ENCODE measurements at places on chromosomes 6 and 20.

DNA sequence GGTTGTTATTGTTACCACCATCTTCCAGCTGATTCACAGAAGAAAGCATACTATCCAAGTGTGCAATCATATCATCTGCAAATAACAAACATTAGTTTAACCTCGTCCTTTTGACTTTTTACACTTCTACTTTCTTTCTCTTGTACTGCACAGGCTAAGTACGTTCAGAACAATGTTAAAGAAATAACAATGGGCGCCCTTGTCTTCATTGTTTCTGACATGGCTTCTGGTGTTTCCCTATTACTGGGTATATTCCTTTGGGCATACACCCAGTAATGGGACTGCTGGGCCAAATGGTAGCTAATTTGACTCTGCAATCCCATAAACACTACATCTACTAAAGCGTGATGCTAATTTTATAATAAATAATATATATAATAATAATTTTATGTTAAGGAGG lies 146.7 kb downstream of the GJA10 start:
- no peak for DNase-seq

- no peak for DNase-seq
These were observed 129.3 kb downstream of the DTNBP1 start for GRCh38 chr6:15533379-15534026.

DNA sequence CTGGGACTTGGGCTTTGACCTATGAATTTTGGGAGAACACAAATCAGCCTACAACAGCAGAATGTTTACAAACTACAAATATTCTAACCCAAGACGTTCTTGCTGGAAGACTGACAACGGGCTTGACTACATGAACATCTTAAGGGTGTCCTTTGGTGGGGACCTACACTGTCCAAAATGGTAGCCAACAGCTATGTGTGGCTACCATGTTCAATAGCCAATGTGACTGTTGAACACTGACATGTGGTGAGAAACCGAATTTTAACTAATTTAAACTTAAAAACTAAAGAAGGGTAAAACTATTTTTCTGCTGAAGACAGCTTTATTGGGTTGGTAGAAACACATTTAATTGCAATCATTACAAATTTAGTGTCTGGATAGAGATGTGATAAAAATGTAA lies 30.1 kb downstream of the LINC00237 start:
- DNase-seq = no peak

DNA sequence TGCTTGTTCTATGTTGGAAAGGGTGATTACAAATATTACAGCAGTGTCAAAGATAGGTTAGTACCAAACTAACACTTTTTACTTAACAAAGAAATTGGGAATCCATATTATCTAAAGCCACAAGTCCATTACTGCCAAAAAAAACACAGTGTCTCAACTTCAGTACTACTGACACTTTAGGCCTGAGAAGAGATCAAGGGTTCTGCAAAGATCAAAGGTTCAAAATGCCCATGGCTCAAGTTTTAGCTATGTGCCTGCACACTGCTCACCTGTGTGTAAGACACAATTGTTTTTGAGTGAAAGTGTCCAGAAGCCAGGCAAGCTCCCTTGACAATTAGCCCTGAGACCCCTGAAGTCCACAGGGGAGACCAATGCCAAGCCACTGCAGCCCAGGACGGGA lies 132.6 kb downstream of the ZMYND8 start:
- DNase-seq = no peak

DNA sequence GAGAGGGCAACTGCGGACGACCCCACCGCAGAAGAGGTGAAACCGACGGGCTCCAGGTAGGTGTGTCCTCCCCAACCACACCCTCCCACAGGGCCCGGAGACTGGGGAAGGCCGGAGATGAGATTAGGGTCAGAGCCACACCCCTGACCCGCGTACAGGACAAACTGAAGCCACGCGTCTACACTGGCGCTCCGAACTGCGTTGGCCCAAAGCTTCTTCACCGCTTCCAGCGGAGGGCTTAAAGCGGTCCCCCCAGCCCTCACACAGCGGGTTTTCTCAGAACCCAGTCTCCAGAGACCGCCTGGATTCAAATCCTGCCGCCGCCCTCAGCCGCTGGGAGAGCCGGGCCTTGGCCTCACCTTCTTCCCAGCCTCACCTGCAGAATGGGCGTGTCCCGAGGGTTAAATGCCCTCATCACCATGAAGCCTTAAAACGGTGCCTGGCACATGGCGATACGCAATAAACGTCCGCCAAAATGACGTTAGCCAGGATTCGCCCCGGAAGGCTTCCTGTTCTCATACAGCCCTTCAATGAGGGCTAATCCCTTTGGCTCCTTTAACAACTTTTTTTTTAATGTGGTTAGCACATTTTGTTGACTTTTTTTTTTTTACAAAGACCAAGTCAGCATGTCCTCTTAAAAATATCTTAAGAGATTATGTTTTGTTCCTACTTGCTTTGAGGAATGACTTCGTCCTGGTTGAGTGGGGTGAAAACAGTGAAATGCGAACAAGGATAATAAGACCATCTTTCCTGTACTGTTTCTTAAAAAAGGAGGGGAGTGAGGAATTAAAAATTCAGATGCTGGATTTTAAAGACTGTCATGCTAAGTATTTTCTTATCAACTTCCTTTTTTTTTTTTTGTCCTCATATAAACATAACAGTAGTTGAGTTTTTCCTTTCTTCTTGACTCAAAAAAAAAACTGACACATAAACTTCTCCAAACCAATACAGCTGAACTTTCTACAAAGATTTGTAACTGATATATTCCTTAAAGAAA lies 15.1 kb upstream of the ZNF217 start:
- no peak for DNase-seq

- no peak for DNase-seq
These were observed 670.6 kb downstream of the DHX35 start for GRCh38 chr20:39632757-39633156.

DNA sequence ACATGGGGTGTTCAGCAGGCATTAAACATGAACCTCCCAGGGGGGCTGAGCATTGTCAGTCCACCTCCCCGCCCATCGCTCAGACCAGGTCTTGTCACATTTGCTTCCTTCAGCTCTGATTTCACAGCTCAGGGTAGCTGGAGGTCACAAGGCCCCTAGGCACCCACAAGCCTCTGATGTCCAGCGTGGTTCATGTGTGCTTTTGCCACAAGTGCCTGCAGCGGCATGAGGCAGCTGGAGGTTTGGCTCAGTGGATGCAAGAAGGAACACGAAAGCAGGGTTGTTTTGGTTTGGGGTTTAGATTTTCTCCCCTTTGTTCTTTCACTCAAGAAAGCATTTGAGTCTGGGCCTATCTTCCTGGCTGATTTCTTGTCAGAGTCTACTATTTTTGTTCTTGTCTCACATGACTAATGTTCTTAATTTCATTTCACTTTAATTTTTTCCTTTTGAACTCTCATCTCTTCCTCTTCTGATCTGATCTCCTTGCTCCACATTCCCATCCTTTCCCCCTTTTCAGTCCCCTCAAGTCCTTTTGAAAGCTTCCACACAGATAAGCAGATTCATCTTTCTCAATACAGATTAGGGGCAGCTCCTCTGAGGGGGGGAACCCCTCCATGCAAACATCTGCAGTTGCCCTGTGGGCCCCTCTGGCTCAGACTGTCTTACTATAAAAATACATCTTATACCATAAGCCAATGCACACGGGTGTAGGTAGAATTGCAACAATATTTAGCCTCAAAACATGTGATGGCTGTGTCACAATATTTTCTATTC lies 68.1 kb upstream of the CEP85L start:
- DNase-seq = no peak

- DNase-seq = no peak
These were observed 59.4 kb downstream of the INSM1 start for GRCh38 chr20:20427227-20427864.

- no peak for DNase-seq
These were observed 50.7 kb downstream of the ANKRD60 start for GRCh38 chr20:58177799-58178198.

- DNase-seq = no peak
These were observed 16.4 kb upstream of the KIFC1 start for GRCh38 chr6:33375143-33375671.

DNA sequence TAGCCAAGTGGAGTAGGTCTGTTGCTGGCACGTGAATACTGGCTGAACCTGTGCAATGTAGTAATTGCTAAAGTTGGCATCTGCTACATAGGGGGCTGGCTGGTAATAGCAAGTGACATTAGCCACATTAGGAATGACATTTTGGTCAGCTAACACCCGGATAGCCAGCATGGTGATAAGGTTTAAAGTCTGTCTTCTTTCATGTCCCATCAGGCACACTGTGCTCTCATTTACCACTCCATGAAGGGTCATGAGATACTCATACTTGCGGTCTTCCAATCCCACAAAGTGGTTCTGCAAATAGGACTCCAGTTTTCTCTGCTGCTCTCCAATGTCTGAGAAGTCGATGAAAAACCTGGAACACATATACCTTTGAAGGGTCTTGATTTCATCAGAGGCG lies 2.8 kb downstream of the TENT5A start:
- DNase-seq = no peak

GRCh38 chr6:54991761-54992330 lies 145.3 kb downstream of the FAM83B start:
- no peak for DNase-seq

- DNase-seq = no peak
These were observed 20.1 kb upstream of the FAM209A start for GRCh38 chr20:56504373-56505005.

GRCh38 chr6:140636271-140636907 lies 1261.9 kb upstream of the CITED2 start:
- DNase-seq = no peak

DNA sequence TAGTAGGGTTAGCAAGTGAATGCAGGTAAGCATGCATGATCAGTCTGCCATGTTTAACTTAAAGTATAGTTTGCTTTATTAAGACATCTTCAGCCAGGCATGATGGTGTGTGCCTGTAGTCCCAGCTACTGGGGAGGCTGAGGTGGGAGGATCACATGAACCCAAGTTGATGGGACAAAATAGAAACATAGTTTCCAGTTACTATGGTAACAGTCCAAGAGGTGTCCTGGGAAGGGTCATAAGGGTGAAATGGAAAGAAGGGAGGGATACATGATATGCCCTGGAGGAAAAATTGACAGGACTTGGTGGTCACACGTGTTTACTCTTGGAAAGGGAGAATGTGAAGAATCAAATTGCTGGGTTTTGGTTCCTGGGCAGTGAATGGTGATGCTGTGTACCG lies 139.6 kb downstream of the SULF2 start:
- DNase-seq = no peak

- no peak for DNase-seq
These were observed 148.8 kb downstream of the ARID1B start for GRCh38 chr6:156925718-156926607.

- no peak for DNase-seq
These were observed 33.9 kb downstream of the PRDM1 start for GRCh38 chr6:106120006-106120405.

DNA sequence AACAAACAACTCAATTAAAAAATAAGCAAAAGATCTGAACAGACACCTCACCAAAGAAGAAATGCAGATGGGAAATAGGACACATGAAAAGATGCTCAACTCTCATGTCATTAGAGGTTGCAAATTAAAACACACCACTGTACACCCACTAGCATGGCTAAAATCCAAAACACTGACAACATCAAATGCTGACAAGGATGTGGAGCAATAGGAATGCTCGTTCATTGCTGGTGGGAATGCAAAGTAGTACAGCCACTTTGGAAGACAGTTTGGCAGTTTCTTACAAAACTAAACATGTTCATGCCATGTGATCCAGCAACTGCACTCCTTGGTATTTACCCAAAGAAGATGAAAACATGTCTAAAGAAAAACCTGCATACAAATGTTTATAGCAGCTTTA lies 47.2 kb downstream of the CDK19 start:
- no peak for DNase-seq

DNA sequence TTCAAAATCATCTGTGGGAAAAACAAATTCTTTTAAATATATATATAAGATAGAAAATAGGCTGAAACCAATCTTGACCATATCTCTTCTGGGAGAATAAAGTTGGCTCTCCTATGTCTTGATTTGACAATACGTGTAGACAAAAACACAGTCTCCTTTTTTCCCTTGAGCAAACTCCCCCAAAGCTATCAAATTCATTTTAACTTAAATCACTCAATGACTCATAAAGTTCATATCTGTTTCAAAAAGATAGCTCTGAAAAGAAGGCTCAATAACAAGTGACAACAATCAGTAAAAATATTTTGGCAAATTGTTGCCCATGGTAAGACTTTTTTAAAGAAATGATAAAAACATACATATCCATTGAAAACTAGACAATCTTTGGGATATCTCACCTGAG lies 236.0 kb upstream of the TENT5A start:
- DNase-seq = no peak

DNA sequence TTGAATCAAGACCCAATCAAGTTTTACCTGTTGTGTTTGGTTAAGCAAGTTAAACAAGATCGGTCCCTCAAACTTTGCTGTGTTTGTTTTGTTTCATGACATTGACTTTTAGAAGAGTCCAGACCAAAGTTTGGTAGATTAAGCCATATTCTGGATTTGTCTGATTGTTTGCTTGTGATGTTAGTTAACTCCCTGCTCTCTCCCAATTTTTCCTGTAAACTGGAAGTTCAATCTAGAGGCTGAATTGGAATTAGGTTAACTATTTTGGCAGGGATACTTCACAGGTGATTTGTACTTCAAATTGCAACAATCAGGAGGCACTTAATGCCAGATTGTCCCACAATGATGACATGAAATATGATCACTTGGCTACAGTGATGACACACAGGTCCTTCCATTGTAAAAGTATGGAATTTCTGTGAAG lies 13.6 kb upstream of the SH3BGRL2 start:
- DNase-seq = no peak

- DNase-seq = no peak
These were observed 394.8 kb upstream of the NOX3 start for GRCh38 chr6:155850408-155850841.

GRCh38 chr6:106199998-106200397 lies 113.9 kb downstream of the PRDM1 start:
- no peak for DNase-seq

DNA sequence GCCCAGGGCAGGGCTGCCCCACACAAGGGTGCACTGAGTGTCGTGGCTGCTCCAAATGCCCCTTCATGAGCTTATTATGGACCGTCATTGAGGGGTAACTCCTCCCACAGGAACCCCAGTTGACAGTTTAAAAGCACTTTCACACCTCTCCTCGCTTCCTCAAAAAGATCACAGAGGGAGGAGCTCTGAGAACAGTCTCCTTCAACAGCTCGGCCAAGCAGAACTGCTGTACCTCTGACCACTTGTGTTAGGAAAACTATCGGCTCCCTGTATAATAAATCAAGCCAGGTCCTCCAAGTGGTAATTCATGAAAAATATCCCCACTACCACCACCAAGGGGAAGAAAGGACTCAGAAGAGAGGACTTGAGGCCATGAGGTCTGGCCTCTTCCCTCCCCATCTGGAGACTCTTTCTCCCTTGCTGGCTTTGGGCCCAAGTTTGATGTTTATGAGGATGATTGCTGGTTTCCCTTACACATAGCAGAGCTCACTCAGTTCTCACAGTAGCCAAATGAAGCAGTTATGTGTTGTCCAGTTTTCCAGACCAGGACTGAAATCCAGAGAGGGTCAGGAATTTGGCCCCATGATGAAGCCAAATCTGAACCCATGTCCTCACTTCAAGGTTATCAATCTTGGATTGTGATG lies 8.7 kb downstream of the SNX21 start:
- no peak for DNase-seq

GRCh38 chr6:39303425-39304153 lies 10.6 kb downstream of the KCNK17 start:
- no peak for DNase-seq

GRCh38 chr6:53837865-53838769 lies 43.3 kb downstream of the LRRC1 start:
- DNase-seq = no peak
